Thoracic aorta (tissue), 2 donors: ENCODE measurements at places on chromosomes 3 and 15. TPM values are rescaled to one million over a fixed set of nuclear protein-coding genes. Genes with fewer than 3 reads are reported as not detected.

Gene IL1RAP
- 32.9 TPM for total RNA-seq

Gene SLC9C1
- total RNA-seq, result not detected

Gene SPSB4
- total RNA-seq, result 0.41 TPM

Gene DISP2
- 0.21 TPM for total RNA-seq

Gene CPEB1
- total RNA-seq, result 2.8 TPM

Gene CACNA2D3
- 3.2 TPM for total RNA-seq

Gene KLHL6
- total RNA-seq, result 6.6 TPM

Gene DOCK3
- total RNA-seq, result 0.14 TPM

Gene WDR82
- total RNA-seq, result 44.5 TPM

Gene PEX5L
- not detected for total RNA-seq

Gene PLSCR2
- total RNA-seq, result 2.9 TPM

Gene CEP63
- 20.4 TPM for total RNA-seq

Gene GABRA5
- total RNA-seq, result not detected

Gene CCR4
- total RNA-seq, result 0.56 TPM

Gene SEMA6D
- total RNA-seq, result 15.3 TPM

Gene SUSD5
- 259 TPM for total RNA-seq

Gene ZNF620
- total RNA-seq, result 3.1 TPM

Gene ITIH1
- not detected for total RNA-seq

Gene CD200R1
- 2.6 TPM for total RNA-seq

Gene C3orf22
- not detected for total RNA-seq

Gene ACTC1
- 47.7 TPM for total RNA-seq

Gene ZNF502
- total RNA-seq, result 3.7 TPM

Gene KBTBD12
- 14.5 TPM for total RNA-seq

Gene HEG1
- 168 TPM for total RNA-seq

Gene EPHA3
- 3.5 TPM for total RNA-seq

Gene RBP2
- not detected for total RNA-seq

Gene IQCH
- total RNA-seq, result 2.3 TPM

Gene FBXL2
- 21.7 TPM for total RNA-seq

Gene AMIGO3
- total RNA-seq, result 5.8 TPM

Gene NRG4
- not detected for total RNA-seq

Gene PLA2G4D
- total RNA-seq, result not detected

Gene OCA2
- total RNA-seq, result 8.0 TPM

Gene IQCB1
- 19.3 TPM for total RNA-seq

Gene SERPINI1
- 6.2 TPM for total RNA-seq

Gene TMEM45A
- total RNA-seq, result 21.1 TPM

Gene PP2D1
- total RNA-seq, result not detected

Gene CHRNA7
- 1.9 TPM for total RNA-seq

Gene SLC24A5
- not detected for total RNA-seq

Gene SLCO2A1
- 7.9 TPM for total RNA-seq

Gene ANKRD63
- not detected for total RNA-seq

Gene MESP1
- not detected for total RNA-seq

Gene CCDC12
- 29.8 TPM for total RNA-seq

Gene BFSP2
- not detected for total RNA-seq

Gene LRRFIP2
- total RNA-seq, result 123 TPM

Gene TXNRD3
- total RNA-seq, result 8.3 TPM

Gene HIGD2B
- total RNA-seq, result not detected

Gene GRAMD2A
- 0.85 TPM for total RNA-seq

Gene RHOV
- not detected for total RNA-seq

Gene IL16
- 17.1 TPM for total RNA-seq

Gene CD86
- total RNA-seq, result 18.0 TPM

Gene SLC2A2
- not detected for total RNA-seq

Gene MUC20
- 6.8 TPM for total RNA-seq

Gene SLC12A1
- 0.85 TPM for total RNA-seq
